ENCODE measurements at places on chromosomes 5 and 9. TPM values are rescaled to one million over a fixed set of nuclear protein-coding genes. Genes with fewer than 3 reads are reported as not detected.

Gene INSL4
- total RNA-seq = not detected

Gene TLX3
- total RNA-seq = not detected

Gene DMGDH
- total RNA-seq = 7.7 TPM

- peak; percentile 31 for DNase-seq
Observed at GRCh38 chr9:12933957-12934356, 159.1 kb downstream of the LURAP1L start.

DNA sequence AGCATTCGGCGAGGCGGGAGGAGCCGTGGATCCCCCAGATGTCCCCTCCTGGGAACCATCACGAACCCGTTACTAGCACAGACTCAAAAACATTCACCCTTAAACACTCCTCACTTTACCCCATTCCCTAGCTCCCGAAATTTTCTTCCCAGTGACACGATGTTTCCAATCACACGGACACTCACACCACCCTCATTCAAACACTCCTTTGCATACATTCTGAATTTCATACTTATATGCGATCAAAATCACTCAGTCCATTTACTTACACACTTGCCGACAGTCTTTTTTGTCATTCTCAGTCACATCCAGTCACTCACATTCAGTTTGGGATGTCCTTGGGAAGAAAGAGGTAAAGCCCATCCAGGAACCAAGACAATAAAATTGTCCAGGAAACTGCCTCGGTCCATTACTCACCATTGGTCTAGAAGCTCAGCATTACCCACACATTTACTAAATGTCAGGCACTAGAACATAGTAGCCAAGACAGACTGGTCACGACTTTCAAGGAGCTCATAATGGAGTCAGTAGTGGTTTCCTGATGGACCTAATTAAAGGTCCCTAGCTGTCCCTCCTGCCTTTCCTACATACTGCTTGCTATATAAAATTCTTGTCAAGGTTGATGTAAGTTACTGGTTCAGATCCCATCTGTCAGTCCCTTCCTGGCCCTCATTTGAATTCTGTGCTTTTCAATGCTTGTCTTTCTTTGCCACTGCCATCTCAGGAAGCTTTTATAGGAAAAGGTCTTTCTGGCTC is 574 bp downstream of the SLC35A4 start:
- DNase-seq = no peak

DNA sequence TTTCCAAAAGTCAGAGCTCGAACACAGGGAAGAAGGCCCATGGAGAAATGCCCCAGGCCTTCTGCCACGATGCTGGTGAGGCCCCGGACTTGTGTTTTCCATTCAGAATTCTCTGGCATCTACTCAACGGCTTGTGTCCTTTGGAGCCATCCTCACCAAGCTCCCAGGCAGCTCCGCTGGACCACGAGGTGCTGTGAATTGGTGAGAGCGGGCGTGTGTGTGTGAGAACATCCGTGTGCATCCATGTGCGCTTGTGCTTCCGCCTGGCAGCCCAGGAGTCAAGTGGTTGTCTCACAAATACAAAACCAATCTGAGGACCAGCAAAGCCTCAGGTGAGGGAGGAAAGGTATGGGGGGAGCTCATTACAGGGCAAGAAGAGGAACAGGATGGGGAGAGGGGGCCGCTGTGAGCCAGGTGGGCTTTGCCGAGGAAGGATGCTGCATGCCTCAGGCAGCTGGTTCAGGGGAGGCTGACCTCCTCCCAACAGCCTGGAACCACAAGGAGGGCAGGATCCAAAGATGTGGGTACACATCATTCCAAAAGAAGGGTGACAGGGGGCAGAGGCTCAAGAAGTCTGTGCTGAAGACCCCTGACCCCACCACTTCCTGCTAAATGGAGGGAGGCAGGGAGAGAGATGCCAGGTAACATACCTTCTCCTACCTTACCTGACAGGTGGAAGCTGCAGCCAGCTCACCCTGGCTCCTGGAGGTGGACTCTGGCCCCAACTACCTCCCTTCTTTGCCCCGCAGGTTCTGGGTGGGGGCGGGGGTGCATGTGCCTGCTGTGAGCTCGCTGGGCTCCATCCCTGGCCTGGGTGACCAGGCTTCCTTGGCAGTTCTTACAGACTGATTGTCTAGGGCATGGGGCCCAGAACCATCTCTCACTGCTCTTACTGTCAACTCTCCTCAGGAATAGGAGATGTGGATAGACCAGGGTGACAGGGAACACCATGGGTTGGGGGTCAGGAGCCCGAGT is 196.3 kb downstream of the PAX5 start:
- DNase-seq = no peak
